ENCODE measurements at places on chromosomes 2 and 18. TPM values are rescaled to one million over a fixed set of nuclear protein-coding genes. Genes with fewer than 3 reads are reported as not detected.

DNA sequence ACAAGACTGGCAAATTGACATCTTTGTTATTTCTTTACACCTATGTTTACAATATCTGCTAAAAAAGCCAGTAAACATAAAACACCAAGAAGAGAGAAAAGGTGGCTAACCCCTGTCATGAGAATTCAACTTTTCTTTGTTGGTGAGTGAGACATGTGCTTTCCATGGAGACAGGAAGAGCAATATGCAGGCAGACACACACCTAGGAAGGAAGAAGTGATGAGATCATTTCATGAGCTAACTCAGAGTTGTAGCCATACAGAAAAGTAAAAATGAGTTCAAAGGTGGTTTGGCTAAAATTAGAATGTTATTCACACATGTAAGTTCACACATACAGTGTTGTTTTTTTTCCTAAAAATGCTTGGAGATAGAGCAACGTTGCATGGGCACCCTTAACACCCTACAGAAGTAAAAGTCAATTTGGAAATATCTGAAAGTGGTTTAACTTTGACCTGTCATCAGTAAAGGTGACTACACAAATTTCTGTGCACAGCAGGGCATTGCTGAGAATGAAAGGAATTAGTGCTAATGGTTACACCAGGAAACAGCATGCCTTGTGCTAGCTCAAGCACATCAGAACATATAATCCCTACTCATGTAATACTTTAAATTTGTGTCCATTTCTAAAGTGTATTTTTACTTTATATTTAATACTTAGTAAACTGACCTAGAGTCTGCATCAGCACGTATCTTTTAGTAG lies 557.6 kb downstream of the CBLN2 start:
- DNase-seq = no peak

- no peak for DNase-seq
These were observed 7.2 kb downstream of the HDLBP start for GRCh38 chr2:241308267-241308666.

GRCh38 chr2:233147136-233147828 lies 87.1 kb downstream of the INPP5D start:
- no peak for DNase-seq

GRCh38 chr2:31578316-31578715 lies 2.4 kb downstream of the SRD5A2 start:
- no peak for DNase-seq

DNA sequence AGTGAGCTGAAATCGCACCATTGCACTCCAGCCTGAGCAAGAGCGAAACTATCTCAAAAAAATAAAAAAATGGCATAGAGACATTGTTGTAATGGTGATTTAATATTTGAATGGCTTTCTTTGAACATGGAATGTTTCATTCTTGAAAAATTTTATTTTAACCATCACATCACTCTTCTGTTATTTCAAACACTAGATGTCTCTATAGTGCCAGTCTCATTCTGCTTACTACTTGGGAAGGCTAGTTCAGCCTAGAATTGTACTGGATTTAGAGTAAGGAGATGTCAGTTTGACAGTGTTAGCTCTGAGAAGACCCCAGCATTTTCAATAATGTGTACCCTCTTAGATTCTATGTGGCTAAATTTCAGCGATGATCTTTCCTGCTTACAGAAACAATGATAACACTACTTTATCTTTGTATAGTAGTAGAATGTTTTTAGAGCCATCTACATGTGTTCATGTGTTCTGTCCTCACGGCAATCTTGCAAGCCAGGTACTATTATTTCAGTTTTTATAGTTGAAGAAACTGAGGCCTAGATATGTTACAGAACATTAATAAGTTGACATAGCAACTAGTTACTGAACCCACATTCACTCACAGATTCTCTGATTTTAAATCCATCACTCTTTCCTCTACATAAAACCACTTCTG lies 142.9 kb upstream of the ZSWIM2 start:
- DNase-seq = no peak

GRCh38 chr2:3613524-3613905 lies 18.6 kb downstream of the COLEC11 start:
- peak; percentile 6 for DNase-seq

- no peak for DNase-seq
These were observed 107.1 kb upstream of the STK17B start for GRCh38 chr2:196278491-196278911.

DNA sequence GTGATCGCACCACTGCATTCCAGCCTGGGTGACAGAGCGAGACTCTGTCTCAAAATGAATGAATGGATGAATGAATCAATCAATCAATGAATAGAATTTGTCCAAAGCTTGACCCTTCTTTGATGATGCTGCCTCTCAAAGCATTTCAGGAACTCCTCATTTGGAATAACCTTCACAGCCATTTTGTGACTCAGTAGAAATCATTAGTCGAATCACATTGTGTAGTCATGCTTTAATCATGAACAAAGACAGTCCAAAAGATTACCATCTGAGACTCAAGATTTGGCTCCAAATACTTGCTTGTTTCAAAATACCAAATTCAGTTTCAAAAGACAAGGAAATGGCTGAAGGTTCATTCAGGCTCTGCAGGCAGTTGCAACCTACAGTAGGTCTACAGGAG lies 83.1 kb downstream of the VWA3B start:
- DNase-seq = no peak

- no peak for DNase-seq
These were observed 45.8 kb downstream of the LDLRAD4 start for GRCh38 chr18:13264091-13265007.

DNA sequence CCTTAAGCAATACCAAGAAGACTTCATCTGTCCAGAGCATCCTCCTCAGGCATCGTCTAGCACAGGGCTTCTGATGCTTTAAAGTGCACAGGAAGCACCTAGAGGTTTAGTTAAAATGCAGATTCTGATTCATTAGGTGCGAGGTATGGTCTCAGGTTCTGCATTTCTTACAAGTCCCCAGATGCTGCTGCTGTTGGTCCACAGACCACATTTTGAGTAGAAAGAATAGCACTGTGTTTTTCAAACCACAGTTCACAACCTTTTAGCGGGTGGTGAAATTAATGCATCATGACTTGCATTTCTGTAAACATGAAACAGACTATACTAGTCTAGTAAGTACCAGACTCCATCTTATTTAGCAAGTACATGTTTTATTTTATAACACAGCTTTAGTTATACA lies 134.6 kb downstream of the TMEFF2 start:
- DNase-seq = no peak

DNA sequence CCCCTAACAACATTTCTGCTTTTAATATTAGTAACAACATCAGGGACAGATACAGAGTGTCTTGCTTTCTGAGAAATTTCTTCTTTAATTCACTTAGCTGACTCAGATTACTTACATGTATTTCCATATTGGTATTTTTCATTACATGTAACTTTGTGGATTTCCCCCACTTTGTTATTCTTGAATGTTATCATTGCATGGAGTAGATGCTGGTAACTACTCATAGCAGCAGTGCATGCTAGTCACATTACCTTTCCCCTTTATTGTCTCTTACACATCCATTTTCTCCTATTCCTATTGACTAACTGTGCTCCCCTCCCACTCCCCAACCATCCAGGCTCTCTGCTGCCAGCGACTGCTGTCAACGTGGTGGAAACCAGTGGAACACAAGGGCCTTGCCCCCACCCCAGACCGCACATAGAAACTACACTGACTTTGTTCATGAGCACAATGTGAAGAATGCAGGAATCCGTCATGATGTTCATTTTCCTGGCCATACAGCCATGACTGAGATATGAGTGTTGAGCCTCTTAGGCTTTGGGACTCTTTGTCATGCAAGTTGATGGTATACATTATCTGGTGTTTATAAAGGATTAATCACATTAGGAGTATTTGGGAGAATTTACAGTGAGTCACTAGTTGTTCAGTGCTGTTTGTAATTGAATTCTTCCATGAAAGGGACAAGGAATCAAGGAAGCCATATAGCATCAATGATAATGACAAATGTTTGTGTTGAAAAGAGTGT lies 91.0 kb downstream of the EPB41L5 start:
- no peak for DNase-seq

The PLGLB2 gene
- total RNA-seq = not detected

The KCNG3 gene
- total RNA-seq = 2.7 TPM

The DPP4 gene
- 4.3 TPM for total RNA-seq

Data from H7 (cell line).